EH (cell line): ENCODE measurements at places on chromosomes 2 and 18.

- DNase-seq: no peak
These were observed 10.8 kb downstream of the OXER1 start for GRCh38 chr2:42752816-42753813.

- DNase-seq: no peak
These were observed 89.5 kb downstream of the BIRC6 start for GRCh38 chr2:32446369-32446768.

DNA sequence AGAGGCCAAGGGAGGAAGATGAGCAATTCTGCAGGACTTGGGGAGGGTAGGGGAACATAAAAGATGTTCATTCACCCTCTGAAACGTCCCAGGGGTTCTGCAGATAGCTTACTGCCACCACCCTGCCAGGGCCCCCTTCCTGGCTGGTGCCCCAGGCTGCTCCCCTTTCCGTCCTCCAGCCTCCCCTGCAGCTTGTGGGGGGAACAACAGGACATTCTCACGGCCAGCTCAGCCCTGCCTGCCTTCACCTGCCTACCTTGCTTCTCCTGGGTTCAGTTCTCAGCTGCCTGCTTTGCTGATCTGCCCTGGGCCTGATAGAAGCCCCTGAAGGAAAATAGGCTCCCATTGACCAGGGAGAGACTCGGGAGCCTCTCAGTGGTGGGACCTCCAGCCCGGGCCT is 251.1 kb downstream of the CELF4 start:
- DNase-seq: no peak

- DNase-seq: peak; percentile 68
These were observed 34.2 kb downstream of the IMPA2 start for GRCh38 chr18:12015416-12016062.

- no peak for DNase-seq
These were observed 7.7 kb downstream of the PSD4 start for GRCh38 chr2:113181258-113182051.

DNA sequence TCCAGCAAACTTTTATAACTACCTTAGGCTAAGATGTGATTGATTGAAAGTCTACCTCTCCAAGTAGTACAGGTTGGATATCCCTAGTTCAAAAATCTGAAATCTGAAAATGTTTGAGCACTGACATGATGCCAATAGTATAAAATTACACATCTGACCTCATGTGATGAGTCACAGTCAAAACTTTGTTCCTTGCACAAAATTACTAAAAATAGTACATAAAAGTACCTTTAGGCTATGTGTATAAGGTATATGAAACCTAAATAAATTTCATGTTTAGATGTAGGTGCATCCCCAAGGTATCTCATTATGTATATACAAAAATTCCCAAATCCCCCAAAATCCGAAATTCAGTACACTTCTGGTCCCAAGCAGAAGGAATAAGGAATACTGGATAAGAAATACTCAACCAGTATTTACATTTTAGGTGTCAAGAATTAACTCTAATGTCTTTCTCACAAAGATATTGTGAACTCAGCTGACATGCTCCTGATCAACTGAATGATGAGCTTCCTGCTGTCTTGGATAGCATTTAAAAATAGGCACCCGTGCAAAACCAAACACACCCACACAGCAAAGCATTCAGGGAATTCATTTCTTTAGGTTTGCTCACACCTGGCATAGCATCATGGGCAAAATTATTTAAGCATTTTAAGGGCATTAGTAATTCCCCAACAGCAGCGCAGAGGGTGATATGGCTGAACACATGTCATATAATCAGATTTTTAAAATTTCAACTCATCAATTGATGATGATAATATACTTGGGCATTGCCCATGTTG is 497.4 kb upstream of the MEIS1 start:
- peak; percentile 31 for DNase-seq

DNA sequence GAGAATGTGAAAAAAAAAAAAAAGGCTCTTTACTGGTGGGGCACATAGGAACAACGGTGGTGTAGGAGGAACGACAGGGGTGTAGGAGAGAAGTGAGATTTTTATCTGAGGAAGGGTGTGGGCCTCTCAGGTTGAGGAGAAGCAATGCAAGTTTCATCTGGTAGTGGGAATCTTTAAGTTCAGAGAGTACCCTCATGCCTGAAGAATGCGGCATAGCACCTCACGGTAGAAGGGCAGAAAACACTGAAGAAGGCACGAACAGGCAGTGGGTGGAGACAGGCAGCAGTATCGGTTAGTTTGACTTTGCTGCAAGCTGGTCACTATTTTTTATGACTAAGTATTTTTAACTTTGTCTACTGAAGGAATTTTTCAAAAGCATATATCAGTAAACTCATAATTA is 52.2 kb upstream of the TSPYL6 start:
- DNase-seq: peak; percentile 60

DNA sequence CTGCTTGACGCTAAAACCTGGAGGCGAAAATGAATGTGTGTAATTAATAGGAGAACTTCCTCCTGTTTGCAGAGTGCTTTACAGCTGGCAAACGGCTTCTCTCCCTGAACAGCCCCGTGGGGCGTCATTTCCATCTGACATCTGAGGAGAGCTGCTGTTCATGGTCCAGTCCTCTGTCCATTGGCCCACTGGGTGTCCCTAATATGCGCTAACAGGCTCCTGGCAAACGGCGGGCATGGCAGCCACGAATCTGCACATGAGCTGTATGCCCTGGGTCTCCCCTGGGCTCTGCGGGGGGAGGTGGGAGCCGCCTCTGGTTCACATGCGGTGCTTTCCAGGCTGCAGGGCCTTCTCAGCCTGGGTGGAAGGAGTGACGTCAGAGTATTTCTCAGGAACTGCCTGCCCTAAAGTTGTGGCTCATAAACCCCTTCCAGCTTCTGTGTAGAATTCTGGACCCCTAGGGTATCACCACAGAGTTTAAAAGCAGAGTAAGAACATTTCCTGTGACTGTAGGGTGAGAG is 73.2 kb downstream of the LRRFIP1 start:
- peak; percentile 86 for DNase-seq

DNA sequence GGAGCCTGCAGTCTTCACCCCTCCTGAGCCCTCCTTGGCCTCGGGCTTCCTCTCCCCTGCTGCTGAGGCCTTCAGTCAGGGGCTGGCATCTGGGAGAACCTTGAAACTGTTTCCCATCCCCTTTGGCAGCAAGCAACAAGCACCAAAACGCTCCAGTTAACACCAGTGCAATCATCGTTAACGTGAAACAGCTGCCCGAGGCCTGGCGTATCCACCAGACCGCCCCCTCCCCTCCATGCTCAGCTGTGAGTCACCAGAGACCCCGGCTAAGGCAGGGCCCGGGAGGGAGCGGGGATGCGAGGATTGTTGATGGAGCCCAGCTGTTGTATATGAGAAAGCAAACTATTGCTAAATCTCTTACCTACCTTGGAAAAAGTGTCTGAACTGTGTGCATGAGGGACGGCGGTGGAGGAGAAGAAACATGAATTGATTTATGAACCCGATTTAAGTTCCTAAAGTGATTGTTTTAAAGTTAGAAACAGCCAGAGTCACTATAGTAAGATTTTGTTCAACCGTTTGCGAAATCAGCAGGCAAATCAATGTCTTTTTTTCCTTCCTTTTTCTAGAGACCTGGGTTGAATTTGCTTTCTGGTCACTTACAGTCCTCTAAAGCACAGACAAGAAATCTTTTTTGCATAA is 5.2 kb downstream of the ZFP36L2 start:
- peak; percentile 69 for DNase-seq

DNA sequence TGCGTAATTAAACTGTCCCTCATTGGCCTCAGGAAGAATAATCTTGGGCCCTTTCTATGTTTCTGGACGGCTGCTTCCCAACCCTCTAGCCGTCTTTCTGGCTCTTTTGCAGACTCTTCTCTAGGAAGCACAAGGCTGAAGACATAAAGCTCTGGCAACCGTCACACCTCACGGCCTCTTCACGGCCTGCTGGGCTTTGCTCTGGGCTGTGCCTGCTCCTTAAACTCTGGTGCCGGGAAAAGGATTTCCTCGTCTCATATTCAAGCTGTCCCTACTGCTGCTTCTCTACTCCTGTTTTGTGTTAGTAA is 36.0 kb upstream of the WIPF1 start:
- peak; percentile 40 for DNase-seq

GRCh38 chr2:226716126-226716525 is 83.5 kb downstream of the IRS1 start:
- DNase-seq: no peak
